ENCODE measurements at places on chromosomes 3 and 15.

GRCh38 chr3:37974121-37975083, 16.2 kb upstream of the VILL start:
- no peak for DNase-seq

- no peak for DNase-seq
These were observed 94.1 kb downstream of the FAM43A start for GRCh38 chr3:194779729-194780224.

GRCh38 chr15:31792611-31793199, 237.6 kb upstream of the CHRNA7 start:
- DNase-seq, result no peak

DNA sequence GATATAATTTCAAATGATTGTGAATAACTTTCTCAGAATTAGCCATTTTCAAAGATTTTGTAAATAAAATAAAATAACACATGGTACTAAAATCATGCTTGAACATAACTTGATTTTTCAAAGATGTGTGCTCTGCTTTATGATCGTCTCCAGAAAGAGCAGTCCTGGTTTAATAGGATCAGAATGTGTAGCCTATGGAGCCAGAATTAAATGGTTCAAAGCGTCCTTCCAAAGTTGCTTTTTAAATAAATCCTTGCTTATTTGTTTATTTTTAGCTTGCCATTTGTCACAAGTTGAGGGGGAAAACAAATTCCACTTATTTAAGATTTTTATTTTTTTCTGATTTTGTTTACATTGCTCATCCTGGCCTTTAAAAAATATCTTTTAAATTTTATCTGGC, 123.7 kb upstream of the SPRED1 start:
- DNase-seq, result no peak

DNA sequence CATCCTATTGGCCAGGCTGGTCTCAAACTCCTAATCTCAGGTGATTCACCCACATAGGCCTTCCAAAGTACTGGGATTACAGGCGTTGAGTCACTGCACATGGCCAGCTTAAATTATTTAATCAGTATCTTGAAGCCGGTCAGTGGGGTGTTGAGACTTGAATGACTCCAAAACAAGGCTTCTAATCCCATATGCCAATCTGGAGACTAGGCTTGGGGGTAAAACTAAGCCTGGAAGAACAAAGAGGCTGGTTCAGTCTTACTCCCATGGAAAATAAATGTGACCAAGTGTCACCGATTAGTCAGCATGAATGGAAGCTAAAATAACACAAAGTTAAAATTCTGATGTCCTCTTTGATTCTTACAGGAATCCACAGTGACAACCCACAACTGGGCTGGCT, 509.1 kb downstream of the FOXP1 start:
- DNase-seq, result no peak
